ENCODE measurements at places on chromosomes 1 and 21. TPM values are rescaled to one million over a fixed set of nuclear protein-coding genes. Genes with fewer than 3 reads are reported as not detected.
A peak's percentile ranks its signal among the peaks of the same experiment; 100 is the strongest.

FMO4 gene
- 7.2 TPM for total RNA-seq

LRRC52 gene
- not detected for total RNA-seq

OR2L3 gene
- total RNA-seq = under 0.01 TPM

DNA sequence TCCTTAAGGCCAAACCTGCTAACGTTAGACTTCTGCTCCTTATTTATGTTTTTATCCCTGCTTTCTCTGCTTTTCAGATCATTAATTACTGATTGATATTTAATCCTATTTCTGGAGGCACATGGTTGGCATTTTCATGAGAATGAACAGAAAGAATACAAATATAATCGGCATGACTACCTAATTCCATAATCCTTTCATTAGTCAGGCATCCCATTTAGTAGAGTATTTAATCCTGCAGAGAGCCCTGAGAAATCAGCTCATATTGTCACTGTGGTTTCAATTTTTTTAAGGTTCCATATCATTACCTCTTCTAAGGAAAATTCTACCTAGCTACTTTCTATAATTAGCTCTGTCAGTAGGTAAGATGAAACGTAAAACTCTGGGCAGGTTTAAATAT, 238.8 kb downstream of the NCAM2 start:
- no peak overlapping the region for H3K4me3 ChIP-seq
- no peaks in the 10 kb centered on the region for H3K27me3 ChIP-seq
- H3K27ac ChIP-seq = no peak overlapping the region
- no peaks in the 10 kb centered on the region for H3K36me3 ChIP-seq

DNA sequence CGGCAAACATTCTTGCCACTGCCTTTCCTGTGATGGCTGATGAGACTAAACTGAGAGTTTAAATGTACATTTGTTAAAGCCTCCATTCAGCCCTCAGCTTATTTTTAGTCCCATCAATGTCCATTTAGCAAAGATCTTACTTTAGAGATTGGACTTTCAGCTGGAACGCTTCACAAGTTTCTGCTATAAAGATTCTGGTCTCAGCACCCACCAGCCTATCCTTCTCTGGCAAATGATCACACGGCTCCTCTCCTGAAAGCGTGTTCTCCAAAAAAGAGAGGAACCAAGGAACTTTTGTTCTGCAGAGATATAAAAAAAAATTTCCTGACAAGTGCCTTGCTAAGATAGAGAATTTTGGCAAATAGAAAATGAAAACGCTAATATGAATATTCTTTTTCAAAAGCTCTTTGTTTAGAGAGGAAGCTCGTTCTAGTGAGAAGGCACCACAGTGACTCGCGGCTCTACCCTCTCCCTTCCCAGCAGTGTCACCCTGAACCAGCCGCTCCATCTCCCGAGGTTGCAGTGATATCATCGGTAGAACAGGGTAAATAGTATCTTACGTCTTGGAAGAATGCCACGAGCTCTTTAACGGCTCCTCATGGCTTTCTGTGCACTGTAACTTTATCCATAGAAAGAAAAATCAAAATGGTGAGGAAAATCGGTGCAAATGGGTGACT, 200.2 kb downstream of the APP start:
- peaks cover 25% of the 10 kb centered on the region for H3K36me3 ChIP-seq
- H3K27ac ChIP-seq = no peak overlapping the region
- no peak overlapping the region for H3K4me3 ChIP-seq
- H3K4me1 ChIP-seq = no peaks in the 10 kb centered on the region

GRCh38 chr1:44534771-44535170, 129.7 kb downstream of the RNF220 start:
- H3K4me1 ChIP-seq = no peaks in the 10 kb centered on the region
- no peaks in the 10 kb centered on the region for H3K27me3 ChIP-seq
- no peak overlapping the region for H3K27ac ChIP-seq
- no peak overlapping the region for H3K4me3 ChIP-seq

DNA sequence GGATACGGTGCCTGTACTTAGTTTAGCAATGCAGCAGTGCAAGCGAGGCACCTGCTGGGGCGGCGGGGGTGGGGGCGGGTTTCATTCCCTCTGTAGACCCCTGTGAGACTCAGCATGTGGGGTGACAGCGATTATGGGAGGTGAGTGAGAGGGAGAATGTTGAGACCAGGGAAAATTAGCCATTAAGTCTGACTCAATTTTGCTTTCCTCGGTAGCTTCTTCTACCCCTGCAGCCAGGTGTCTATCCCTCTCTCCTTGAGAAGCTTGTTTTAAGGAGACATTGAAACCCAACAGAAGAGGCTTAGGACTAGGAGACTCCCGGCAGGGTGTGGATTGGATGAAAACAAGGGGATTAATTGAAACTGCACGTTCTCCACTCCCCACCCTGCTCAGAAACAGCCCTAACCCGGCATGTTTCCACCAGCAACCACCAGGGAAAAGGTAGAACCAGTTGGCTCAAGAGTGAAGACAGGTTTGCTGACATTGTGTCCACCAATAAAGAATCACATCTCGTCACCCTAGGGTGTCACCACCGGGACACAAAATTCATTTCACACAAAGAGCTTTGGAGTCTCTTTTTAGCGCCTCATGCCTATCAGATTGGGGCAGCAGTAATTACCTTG, 20.6 kb upstream of the ATF3 start:
- H3K4me1 ChIP-seq = no peaks in the 10 kb centered on the region
- no peaks in the 10 kb centered on the region for H3K36me3 ChIP-seq
- DNase-seq = no peak
- no peak overlapping the region for H3K4me3 ChIP-seq

- H3K4me1 ChIP-seq = peaks cover 9% of the 10 kb centered on the region
- H3K36me3 ChIP-seq = no peaks in the 10 kb centered on the region
- peak overlapping the region; percentile 4 for H3K27ac ChIP-seq
- no peak overlapping the region for H3K4me3 ChIP-seq
Observed at GRCh38 chr1:51215169-51215568, 20.9 kb upstream of the RNF11 start.

- H3K4me3 ChIP-seq = peak overlapping the region; percentile 21
- H3K4me1 ChIP-seq = peaks cover 23% of the 10 kb centered on the region
- H3K27ac ChIP-seq = no peak overlapping the region
- H3K36me3 ChIP-seq = no peaks in the 10 kb centered on the region
- DNase-seq = no peak
- H3K27me3 ChIP-seq = no peaks in the 10 kb centered on the region
Observed at GRCh38 chr1:245156736-245157505, 2.1 kb downstream of the KIF26B start.

DNA sequence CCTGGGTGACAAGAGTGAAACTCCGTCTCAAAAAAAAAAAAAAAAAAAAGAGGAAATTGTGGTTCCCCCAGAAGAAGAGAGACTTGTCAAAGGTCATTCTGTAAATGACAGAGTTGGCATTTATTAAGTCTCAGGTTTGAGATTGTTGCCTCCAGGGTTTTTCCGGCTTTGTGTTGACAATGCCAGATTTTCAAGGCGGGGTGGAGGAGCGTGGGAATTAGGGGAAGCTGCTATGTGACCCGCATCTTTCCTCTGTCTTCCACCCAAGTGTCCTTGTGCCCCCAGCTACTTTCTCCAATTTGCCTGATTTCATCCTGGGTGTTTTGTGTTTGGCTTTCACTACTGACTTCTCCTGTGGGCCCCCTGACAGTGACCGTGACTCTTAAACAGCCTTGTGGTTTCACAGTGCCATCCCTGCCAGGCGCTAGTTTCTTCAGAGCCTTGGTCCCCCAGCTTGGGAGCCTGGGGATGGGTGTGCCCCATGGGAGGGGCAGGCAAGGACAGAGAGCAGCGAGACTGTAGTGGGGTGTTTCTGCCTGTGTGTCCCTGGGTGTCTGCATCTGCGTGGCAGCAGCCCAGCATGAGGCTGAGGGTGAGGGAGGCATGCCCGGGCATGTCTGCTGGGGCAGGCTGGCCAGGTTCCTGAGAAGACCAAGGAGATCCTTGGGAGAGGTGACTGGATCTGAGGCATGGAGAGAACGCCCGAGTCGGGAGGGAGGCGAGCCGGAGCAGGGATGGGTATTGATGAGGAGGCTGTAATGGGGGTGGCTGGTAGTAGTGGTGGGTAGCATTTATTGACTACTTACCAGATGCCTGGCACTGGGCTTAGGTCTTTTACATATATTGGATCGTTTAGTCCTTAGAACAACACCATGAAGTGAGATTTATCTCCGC, 46.3 kb downstream of the IER5 start:
- no peak for DNase-seq
- no peaks in the 10 kb centered on the region for H3K27me3 ChIP-seq
- no peak overlapping the region for H3K4me3 ChIP-seq
- H3K27ac ChIP-seq = no peak overlapping the region
- no peaks in the 10 kb centered on the region for H3K4me1 ChIP-seq

DNA sequence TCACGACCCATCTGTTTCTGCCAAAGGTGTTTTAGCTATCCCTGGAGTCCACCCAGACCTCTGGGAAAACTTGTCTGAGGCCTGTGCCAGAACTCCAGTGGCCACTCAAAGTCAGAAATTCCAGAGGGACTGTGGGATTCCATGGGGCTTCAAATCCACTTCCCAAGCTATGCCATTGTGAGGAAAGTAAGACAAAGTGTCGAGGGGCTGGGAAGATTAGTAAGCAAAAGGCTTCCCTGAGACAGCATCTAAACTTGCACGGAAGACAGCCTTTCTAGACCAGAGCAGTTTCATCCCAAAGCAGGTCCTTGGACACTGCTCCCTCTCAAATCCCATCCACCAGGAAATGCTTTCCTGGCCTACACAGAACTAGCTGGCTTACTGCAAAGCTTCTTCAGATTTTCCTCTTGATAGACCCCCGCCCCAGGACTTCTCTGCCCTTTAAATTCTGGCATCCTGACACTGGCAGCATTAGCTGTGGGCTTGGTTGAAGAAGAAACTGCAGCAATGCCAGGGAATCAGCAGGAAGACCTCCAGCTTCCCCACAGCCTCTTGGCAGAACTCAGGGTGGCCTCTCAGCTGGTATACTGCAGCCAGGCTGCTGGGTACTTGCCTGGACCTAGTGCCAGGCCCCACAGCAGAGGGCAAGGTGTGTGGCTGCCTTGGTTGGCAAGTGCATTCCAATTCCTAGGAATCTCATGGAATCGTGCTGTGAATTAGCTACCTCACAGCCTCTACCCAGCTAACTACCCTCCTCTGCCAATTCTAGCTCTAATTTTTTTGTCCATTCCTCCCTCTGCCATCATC, 27.3 kb upstream of the LMX1A start:
- H3K27ac ChIP-seq = no peak overlapping the region
- H3K27me3 ChIP-seq = no peaks in the 10 kb centered on the region
- no peaks in the 10 kb centered on the region for H3K36me3 ChIP-seq
- H3K4me1 ChIP-seq = no peaks in the 10 kb centered on the region

GRCh38 chr1:94092210-94092613, 28.7 kb downstream of the ABCA4 start:
- no peaks in the 10 kb centered on the region for H3K36me3 ChIP-seq
- H3K27ac ChIP-seq = peak overlapping the region; percentile 80
- DNase-seq = no peak
- no peak overlapping the region for H3K4me3 ChIP-seq
